ENCODE measurements at places on chromosomes 7 and 10.

- no peak overlapping the region for H3K4me3 ChIP-seq
- H3K36me3 ChIP-seq = no peaks in the 10 kb centered on the region
- no peaks in the 10 kb centered on the region for H3K27me3 ChIP-seq
- DNase-seq = no peak
Observed at GRCh38 chr10:24872049-24872789, 80.2 kb downstream of the PRTFDC1 start.

- no peaks in the 10 kb centered on the region for H3K4me1 ChIP-seq
- no peak for DNase-seq
- no peaks in the 10 kb centered on the region for H3K36me3 ChIP-seq
- no peak overlapping the region for H3K27ac ChIP-seq
Observed at GRCh38 chr10:5530412-5530806, 5.6 kb downstream of the CALML3 start.

DNA sequence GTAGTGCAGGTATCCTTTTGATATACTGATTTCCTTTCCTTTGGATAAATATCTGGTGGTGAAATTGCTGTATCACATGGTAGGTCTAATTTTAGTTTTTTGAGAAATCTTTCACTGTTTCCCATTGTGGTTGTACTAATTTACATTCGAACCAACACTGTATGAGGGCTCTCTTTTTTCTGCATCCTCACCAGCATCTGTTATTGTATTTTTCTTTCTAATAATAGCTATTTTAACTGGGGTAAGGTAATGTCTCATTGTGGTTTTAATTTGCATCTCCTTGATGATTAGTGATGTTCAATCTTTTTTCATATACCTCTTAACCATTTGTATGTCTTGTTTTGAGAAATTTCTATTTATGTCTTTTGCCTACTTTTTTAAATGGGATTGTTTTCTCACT, 335.4 kb upstream of the MTPN start:
- H3K4me3 ChIP-seq = no peak overlapping the region
- no peaks in the 10 kb centered on the region for H3K27me3 ChIP-seq
- no peaks in the 10 kb centered on the region for H3K36me3 ChIP-seq
- H3K27ac ChIP-seq = no peak overlapping the region
- no peaks in the 10 kb centered on the region for H3K4me1 ChIP-seq
- DNase-seq = no peak

GRCh38 chr7:101898106-101898505, 80.7 kb downstream of the CUX1 start:
- peak; percentile 76 for DNase-seq
- H3K4me1 ChIP-seq = peaks cover 19% of the 10 kb centered on the region
- H3K4me3 ChIP-seq = no peak overlapping the region
- no peaks in the 10 kb centered on the region for H3K27me3 ChIP-seq

- H3K4me3 ChIP-seq = no peak overlapping the region
- no peak for DNase-seq
- no peaks in the 10 kb centered on the region for H3K27me3 ChIP-seq
- H3K36me3 ChIP-seq = no peaks in the 10 kb centered on the region
- H3K4me1 ChIP-seq = no peaks in the 10 kb centered on the region
- H3K27ac ChIP-seq = no peak overlapping the region
Observed at GRCh38 chr7:43942997-43943396, 16.8 kb downstream of the UBE2D4 start.

DNA sequence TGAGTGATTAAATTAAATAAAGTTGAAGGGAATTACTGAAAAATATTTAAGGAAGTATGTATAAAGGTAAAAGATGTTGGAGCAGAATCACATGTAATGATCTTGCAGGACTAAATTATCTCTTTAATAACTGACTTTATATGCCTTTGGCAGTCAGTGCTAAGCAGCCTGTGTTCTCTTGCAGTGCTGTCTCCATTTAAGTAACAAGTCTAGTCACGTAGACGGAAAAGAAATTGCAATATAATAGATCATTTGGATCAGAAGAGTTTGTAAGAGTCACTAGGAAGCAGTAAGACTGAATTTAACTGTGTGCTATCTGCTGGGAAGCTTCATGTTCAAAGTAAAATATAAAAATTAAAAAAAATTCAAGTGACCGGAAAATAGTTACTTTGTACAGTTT, 21.4 kb downstream of the BZW2 start:
- no peaks in the 10 kb centered on the region for H3K27me3 ChIP-seq
- no peak for DNase-seq
- no peak overlapping the region for H3K4me3 ChIP-seq
- peak overlapping the region; percentile 74 for H3K27ac ChIP-seq
- H3K36me3 ChIP-seq = no peaks in the 10 kb centered on the region

DNA sequence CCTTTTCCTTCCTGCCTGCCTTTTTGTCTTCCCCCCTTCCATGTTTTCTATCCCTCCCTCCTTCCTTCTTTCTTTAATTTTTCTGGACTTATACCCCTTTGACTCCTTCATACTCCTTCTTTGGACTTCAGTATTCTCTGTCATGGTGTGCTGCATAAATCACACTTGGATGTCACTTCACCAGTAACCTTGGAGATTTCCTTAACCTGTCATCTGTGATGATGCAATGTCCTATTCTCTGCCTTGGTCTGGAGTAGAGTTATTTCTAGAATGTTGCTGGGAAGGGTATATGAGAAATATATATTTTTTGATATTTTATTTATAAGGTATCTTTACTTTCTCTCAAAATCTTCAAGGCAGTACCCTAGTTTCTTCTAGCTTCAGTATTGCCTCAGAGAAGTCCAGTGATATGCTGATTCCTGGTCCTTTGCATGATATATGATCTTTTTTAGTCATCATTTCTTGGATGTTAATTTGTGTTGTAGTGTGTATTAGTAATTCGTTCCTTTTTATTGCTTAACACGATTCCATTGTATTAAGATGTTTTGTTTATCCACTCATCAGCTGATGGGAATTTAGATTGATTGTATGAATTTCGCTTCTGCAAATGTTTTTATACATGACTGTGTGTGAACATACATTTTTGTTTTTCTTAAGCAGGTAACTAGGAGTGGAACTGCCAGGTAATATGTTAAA, 206.9 kb upstream of the MBL2 start:
- no peak for DNase-seq
- no peak overlapping the region for H3K27ac ChIP-seq
- no peaks in the 10 kb centered on the region for H3K36me3 ChIP-seq

DNA sequence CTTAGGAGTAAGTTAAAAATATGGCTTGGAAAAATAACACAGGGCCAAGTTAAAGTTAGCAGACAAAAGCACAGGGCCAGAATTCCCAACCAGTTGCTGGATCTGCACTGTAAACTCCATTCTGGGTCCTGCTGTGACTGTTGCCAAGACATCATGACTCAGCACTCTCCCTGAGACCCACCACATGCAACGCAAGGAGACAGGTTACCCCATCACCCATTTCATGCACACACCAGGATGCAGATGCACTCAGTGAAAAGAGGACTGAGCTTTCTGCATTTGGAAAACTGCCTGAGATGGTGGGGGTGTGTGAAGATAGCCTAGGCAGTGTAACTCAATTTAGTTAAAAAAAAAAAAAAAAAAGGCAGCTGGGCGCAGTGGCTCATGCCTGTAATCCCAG, 97.6 kb upstream of the ZNF438 start:
- H3K27ac ChIP-seq = no peak overlapping the region
- no peaks in the 10 kb centered on the region for H3K36me3 ChIP-seq
- no peaks in the 10 kb centered on the region for H3K4me1 ChIP-seq
- no peaks in the 10 kb centered on the region for H3K27me3 ChIP-seq

DNA sequence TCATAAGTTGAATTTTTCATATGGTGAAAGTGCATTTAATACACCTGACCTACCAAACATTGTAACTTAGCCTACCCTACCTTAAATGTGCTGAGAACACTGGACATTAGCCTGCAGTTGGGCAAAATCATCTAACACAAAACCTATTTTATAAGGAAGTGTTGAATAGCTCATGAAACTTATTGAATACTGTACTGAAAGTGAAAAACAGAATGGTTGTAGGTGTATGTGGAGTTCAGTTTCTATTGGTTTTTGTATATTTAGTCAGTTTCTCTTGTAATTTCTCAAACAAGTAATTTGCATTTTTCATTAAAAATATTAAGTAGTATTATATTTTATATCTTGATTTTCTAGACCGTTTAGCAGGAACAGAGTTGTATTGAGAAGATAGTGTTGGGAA, 15.3 kb downstream of the CCDC7 start:
- H3K27ac ChIP-seq = no peak overlapping the region
- H3K4me3 ChIP-seq = no peak overlapping the region

- H3K27ac ChIP-seq = no peak overlapping the region
- H3K27me3 ChIP-seq = no peaks in the 10 kb centered on the region
- no peaks in the 10 kb centered on the region for H3K36me3 ChIP-seq
- no peak overlapping the region for H3K4me3 ChIP-seq
- DNase-seq = no peak
- H3K4me1 ChIP-seq = no peaks in the 10 kb centered on the region
Observed at GRCh38 chr7:138784692-138785091, 13.1 kb upstream of the TMEM213 start.

DNA sequence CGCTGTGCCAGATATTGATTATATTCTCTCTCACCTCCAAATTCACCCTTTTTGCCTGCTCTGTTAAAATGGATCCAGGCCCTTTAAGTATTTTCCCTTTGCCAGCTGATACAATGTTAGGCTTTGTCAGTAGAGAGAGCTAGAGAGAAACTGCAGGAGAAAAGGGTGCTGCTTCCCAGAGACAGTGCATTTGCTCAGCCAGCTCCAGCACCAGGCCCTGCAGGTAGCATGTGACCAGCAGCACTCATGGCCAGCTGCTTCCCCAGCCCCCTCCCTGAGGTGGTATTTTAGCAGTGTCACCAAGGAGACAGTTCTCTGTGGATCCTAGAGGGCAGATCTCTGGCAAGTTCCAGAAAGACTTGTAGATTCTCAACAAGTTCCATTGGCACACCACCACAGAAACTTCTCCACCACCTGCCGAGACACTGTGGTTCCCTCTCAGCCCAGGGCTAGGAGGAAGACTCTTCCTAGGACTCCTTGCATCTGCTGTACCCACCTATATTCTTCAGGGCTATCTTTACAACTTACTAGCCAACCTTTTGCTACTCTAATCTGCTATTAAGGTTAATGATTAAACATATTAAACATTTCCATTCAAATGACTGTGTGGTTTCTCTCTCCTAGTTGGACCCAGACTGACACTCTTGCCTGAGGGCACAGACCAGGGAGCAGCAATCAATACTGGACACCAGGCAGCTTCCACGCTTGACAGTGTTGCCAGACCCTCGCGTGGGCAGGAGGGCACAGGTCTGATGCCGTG, 35.6 kb upstream of the ADAM12 start:
- H3K27ac ChIP-seq = no peak overlapping the region
- no peaks in the 10 kb centered on the region for H3K27me3 ChIP-seq
- no peak overlapping the region for H3K4me3 ChIP-seq
- no peaks in the 10 kb centered on the region for H3K4me1 ChIP-seq

- H3K27me3 ChIP-seq = no peaks in the 10 kb centered on the region
- no peak overlapping the region for H3K4me3 ChIP-seq
- H3K4me1 ChIP-seq = no peaks in the 10 kb centered on the region
- H3K27ac ChIP-seq = no peak overlapping the region
- H3K36me3 ChIP-seq = no peaks in the 10 kb centered on the region
- no peak for DNase-seq
Observed at GRCh38 chr7:5139998-5140397, 50.0 kb upstream of the WIPI2 start.

GRCh38 chr10:72086466-72087391, 1.6 kb downstream of the SPOCK2 start:
- peaks cover 7% of the 10 kb centered on the region for H3K4me1 ChIP-seq
- H3K4me3 ChIP-seq = peak overlapping the region; percentile 29
- DNase-seq = no peak
- no peaks in the 10 kb centered on the region for H3K27me3 ChIP-seq
- H3K36me3 ChIP-seq = no peaks in the 10 kb centered on the region
- H3K27ac ChIP-seq = no peak overlapping the region

DNA sequence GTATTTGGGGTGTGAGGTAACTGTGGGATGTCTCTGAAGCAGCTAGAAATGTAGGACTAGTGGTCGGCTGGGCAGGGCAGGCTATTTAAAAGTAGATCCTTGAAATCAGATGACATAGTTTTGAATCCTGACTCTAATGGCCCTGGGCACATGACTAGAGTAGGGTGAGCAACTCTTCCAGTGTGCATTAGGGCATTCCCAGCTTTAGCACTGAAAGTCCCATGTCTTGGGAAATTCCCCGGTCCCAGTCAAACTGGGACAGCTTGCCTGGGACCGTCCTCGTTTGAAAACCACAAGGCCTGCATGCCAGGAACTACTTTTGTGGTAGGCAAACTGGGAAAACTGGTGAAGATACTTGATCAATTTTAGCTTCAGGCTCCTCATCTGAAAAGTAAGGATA, 255.3 kb downstream of the PTEN start:
- no peak overlapping the region for H3K27ac ChIP-seq
- no peak overlapping the region for H3K4me3 ChIP-seq
- no peaks in the 10 kb centered on the region for H3K4me1 ChIP-seq
- H3K27me3 ChIP-seq = peaks cover 3% of the 10 kb centered on the region
- H3K36me3 ChIP-seq = no peaks in the 10 kb centered on the region

DNA sequence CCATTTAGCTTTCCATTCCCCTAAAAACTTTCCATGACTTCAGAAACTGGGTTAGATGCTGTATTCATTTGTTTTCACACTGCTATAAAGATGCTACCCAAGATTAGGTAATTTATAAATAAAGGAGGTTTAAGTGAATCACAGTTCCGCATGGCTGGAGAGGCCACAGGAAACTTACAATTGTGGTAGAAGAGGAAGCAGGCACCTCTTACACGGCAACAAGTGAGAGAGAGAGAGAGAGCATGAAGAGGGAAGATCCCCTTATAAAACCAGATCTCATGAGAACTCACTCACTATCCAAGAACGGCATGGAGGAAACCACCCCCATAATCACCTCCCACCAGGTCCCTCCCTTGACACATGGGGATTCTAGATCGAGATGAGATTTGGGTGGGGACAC, 336.8 kb downstream of the TFEC start:
- no peak overlapping the region for H3K27ac ChIP-seq
- H3K4me3 ChIP-seq = no peak overlapping the region
- H3K27me3 ChIP-seq = no peaks in the 10 kb centered on the region
- DNase-seq = no peak
- no peaks in the 10 kb centered on the region for H3K36me3 ChIP-seq

DNA sequence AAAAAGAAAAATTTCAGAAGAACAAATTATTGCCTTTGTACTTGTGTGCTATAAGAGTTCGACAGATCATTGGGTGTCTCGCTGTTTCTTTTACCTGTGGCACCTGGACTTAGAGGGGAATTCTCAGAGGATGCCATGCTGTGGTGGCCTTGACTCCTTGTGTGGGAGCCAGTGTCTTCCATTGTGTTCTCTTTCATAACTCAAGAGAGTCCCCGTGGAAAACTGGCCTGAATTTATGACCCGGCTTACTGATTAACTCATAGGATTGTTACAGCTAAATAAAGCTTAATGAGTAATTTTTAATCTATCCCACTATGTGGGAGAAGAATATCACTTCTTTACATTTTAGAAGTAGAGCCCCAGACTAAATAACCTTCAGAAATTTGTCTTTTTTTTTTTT, 54.5 kb downstream of the UBE3C start:
- H3K4me1 ChIP-seq = no peaks in the 10 kb centered on the region
- H3K27me3 ChIP-seq = no peaks in the 10 kb centered on the region
- H3K4me3 ChIP-seq = no peak overlapping the region
- no peak overlapping the region for H3K27ac ChIP-seq

Data from prostate gland (tissue), 2 donors.